ENCODE measurements at places on chromosomes 6 and 20.
A peak's percentile ranks its signal among the peaks of the same experiment; 100 is the strongest.

GRCh38 chr20:45835825-45836224 lies 2.2 kb downstream of the SNX21 start:
- no peak for DNase-seq

- no peak for DNase-seq
Observed at GRCh38 chr6:51616243-51616642, 471.2 kb downstream of the PKHD1 start.

DNA sequence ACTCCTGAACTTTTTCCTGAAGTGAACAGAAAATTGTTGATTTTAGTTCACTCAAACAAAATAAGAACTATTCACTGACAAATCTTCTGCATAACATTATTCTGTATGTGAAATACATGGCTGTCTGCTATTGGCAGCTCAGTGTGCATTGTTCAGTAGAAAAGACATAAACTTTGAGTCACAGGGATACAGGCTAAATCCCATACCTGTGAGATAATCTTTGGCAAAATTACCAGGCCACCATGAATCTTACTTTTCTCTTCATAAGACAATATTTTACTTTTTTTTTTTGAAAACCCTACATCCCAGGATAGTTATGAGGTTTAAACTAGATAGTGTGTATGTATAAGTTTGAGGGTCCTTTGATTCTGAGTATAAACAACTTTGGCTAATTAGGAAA lies 224.8 kb downstream of the GRM1 start:
- DNase-seq: no peak

- DNase-seq: no peak
Observed at GRCh38 chr20:21229163-21229562, 74.0 kb upstream of the XRN2 start.

- no peak for DNase-seq
Observed at GRCh38 chr20:2390951-2391675, 10.4 kb downstream of the TGM6 start.

- DNase-seq: no peak
Observed at GRCh38 chr6:57313711-57314471, 3.5 kb upstream of the PRIM2 start.

- DNase-seq: no peak
Observed at GRCh38 chr6:34229877-34230276, 6.8 kb upstream of the HMGA1 start.

DNA sequence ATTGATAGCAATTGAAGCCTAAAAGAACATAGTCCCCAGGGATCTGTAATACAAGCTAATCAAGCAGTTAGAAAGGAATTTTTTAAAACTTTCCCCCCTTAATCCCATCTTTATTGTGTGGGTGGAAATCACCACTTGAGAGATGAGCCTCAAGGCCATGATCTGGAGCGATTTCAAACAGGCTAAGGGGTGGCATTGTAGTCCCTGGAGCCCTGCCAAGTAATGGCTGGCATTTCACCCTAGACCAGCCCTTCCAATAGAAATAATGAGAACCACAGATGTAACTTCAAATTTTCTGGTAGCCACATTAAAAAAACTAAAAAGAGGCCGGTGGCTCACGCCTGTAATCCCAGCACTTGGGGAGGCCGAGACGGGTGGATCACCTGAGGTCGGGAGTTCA lies 46.9 kb downstream of the PRDM1 start:
- no peak for DNase-seq

GRCh38 chr6:388202-388903 lies 3.2 kb upstream of the IRF4 start:
- DNase-seq: no peak

- peak; percentile 65 for DNase-seq
Observed at GRCh38 chr6:156720691-156721685, 56.2 kb upstream of the ARID1B start.

DNA sequence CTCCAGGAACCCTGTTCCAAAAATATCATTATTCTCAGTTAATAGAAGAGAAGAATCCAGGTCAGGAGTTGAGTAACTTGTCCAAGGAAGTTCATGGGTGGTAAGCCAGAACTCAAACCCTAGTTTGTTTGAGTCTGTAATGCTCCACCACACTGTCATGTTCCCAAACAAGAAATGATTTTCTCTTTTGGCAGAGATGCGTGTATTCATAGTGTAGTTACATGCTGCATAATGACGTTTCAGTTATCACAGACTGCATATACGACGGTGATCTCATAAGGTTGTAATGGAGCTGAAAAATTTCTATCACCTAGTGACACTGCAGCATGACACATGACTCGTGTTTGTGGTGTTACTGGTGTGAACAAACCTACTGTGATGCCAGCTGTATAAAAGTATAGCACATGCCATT lies 102.6 kb downstream of the TULP4 start:
- no peak for DNase-seq

- DNase-seq: no peak
Observed at GRCh38 chr6:108847738-108848115, 495 bp upstream of the ARMC2 start.

DNA sequence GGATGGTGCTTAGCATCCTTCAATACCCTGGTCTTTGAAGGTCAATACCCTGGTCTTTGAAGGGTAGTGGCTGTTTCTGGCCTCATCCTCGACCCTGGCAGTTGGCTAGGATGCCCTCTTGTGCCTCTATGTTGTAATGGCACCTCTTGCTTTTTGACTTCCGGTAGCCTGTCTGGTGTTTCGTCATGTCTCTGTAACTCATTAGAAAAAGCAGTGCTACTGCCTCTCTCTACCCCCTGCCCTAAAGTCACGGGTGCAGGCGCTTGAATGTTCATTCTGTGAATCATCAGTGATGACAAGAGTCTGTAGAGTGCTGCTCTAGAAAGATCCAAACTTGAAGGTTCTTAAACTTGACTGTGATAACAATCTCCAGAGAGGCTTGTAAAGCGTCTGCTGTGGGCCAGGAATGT lies 28.3 kb downstream of the RSPO4 start:
- DNase-seq: no peak

DNA sequence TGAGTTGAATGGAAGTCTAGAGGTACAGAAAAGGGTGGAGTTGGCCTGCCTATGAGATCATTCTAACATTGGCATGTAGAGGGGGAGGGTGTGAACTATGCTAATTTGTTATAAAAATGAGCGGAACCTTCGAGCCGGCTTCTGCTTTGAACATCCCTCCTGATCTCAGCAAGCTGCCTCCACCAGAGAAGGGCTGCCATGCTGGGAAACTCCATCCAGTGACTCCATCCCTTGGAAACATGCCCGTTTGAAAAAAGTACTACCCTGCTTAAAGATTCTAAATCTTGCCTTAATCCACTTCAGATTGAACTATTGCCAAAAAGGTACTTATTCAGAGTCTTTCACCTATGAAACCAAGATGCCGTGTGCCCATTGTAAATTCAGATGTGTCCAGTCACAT lies 43.6 kb upstream of the TMEM170B start:
- DNase-seq: no peak

DNA sequence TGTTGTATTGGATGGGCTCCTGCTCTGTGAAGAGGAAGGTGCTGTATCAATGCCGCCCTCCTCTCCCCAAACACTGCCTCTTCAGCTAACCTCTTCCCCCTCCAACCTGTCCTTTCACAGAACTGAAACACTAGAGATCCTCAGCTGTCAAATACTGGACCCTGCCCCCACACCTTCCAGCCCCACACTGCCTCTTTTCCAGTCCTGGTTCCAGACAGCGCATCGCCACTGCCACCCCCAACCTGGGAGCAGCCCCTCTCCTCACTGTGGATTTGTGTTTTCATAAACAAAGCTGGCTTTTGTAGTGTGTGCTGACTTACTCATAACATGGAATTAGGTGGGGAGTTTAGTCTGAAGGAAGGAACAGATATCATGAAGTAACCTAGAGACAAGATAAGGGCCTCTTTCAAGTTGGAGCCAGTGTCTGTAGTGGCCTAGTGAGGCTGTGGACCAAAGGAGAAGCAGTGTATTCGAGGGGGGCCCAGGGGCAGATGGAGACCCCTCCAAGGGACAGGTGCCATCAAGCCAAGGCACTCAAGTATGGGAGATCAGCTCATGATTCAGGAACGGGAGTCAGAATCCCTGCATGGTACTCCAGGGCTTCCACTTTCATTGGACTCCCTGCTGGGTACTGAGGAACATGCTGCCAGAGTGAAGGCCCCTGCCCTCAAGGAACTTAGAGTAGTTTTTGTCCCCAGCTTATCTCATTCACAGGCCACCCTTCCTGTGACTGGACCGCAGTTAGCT lies 2.1 kb downstream of the SCUBE3 start:
- no peak for DNase-seq

GRCh38 chr20:4130404-4131189 lies 115.2 kb upstream of the RNF24 start:
- DNase-seq: no peak

GRCh38 chr6:149862922-149863697 lies 1.0 kb downstream of the LRP11 start:
- DNase-seq: peak; percentile 82

DNA sequence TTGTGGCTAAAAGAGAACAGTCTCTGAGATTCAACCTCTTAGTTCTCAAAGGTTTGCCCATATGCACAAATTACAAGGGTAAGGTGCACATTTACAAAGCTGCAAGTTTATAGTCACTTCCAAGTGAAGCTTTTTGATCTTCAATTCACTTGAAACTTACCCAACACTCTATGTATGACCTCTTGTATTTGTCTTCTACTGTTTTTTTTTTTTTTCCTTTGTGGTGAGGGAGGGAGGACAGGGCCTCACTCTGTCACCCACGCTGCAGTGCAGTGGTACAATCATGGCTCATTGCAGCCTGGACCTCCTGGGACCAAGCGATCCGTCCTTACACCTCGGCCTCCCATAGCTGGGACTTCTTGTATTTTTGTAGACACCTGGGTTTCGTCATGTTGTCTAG lies 4.5 kb upstream of the FOXO3 start:
- no peak for DNase-seq

- no peak for DNase-seq
Observed at GRCh38 chr20:1907586-1907985, 12.4 kb downstream of the SIRPA start.

DNA sequence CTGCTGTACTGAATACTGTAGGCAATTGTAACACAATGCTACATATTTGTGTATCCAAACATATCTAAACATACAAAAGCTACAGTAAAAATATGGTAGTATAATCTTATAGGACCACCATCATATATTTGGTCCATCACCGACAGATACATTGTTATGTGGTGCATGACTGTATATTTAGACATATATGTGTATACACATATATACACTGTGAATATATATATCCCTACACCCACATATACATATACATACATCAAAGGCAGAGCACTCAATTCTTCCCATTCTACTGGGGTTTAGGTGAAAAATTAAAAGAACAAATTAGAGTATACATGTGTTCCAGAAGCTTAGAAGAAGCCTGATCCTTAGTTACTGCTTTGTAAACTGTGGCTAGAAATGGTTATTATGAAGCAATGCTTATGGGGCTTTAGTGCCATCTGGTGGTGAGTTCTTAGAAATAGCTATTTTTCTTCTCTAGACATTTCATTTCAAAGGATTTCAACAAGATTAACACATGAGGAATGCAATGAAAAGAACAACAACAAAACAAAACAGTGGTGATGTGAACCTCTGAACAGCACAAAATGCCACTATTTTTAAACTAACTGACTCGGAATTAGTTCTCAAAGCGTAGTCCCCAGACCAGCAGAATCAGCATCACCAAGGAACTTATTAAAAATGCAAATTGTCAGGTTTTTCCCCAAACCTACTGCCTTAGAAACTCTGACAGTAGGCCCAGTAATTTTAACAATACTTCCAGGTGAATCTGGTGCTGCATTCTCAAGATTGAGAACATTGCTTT lies 38.0 kb downstream of the PKHD1 start:
- DNase-seq: no peak

DNA sequence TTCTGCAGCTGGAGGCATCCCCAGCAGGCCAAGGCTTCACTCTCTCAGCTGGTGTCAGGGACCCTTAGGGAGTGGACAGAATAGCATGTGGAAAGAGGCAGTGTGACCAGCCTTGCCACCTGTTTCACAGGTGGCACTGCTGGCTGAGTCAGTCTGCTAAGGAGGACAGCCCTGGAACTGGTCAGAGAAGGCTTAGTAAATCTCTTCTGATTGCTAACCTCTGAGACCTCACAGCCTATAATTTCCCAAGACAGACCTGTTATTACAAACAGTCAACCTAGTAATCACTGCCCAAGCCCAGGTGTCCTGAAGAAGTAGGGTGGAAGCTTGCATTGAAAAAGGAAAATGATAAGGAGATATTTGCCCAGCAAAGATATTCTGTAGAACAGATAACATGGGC lies 26.4 kb upstream of the PAQR8 start:
- DNase-seq: no peak

DNA sequence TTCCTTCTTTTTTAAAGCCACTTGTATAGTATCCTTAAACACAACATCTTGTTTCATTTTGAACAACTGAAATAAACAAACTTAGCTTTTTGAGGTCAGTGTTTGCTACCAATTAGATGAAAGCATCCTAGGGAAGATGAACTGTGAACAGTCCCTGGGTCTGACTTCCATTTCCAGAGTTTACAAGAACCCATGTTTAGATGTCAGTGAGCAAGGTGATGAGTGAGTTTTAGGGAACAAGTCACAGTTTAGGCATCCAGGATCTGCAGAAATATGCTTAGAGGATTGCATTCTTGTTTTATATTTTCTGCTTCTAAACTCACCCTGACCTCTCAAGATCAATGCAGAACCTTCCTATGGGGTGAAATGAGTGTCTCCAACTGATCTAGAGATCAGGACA lies 3.0 kb downstream of the ZC2HC1B start:
- no peak for DNase-seq

DNA sequence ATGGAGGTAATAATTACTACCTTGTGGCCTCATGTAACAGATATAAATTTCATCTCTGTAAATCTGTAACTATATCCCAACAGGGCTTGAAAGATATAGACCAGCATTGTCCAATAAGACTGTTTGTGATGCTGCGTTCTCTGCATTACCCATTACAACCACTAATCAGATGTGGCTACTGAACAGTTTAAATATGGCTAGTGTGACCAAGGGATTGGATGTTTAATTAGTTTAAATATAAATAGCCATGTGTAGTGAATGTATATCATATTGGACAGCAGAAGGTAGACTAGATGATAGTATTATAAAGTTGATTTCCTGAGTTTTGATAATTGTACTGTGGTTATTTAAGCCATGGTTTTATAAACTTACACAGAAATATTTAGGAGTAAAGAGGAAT lies 27.8 kb upstream of the JAG1 start:
- no peak for DNase-seq

DNA sequence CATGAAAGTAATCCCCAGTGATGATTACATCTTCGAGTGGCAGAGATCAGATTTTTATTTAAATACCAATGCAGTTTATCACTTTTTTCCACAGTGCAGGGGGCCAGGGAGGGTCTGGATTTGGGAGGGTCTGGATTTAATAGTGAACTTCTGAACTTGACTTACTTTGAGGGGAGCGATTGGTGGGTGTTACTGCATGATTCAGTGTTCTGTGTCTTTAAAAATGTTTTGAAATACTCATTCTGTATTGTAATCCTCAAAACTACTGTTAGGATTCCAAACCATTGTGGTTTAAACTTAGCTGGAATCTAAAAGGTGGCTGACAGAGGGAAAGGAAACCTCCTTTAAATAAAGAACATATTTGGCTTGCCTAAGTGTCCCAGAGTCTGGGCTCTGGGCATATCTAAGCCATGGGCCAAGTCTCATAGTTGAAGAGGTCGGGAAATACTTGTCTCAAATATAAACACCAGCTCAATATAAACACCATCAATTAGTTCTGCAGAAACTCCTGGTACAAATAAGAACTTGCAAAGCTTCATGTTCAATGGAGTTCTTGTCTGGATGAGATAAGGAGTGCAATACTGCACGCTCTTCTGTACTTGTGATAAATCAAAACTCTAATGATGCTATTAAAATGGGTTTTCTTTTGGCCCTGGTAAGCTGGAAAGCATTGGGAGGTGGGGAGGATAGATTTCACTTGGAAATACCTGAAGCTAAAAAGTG lies 14.4 kb downstream of the JARID2 start:
- no peak for DNase-seq
